ENCODE measurements at places on chromosomes 1 and 21.

DNA sequence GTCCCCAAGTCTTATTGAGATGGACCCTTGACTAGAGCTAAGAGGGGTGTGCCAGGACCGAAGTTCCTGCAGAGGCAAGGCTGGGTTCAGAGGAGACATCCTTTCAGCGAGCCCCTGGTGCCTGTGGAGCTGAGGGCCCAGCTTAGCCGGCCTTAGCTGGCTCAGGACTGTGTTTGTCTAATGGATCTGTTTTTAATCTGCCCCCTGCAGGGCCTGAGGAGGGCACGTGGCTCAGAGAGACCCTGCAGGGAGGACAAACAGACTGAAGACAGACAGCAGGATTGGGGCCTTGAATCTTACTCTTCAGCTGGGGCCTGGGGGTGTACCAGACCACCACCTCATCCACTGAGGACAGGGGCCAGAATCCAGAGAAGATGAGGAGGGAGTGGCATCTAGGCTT lies 1.6 kb downstream of the CRABP2 start:
- no peak for DNase-seq

DNA sequence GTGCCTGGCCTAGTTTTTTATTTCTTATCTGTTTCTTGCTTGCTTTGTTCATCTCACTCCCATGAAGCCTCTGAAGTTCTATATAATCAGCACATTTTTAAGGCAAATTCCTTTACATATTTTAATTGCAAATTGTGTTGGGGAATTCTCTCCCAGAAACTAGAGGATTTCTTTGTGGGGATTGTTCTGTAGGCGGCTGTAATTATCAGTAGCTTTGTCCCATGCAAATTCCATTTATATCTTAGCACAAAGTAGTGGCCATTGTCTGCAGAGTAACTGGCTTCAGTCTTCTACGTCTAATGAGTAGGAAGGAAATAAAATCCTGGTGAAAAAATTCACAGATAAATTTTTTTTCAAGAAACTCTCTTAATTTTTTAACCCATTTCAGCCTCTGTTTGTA lies 35.7 kb downstream of the CLEC20A start:
- DNase-seq = no peak

- no peak for DNase-seq
Observed at GRCh38 chr1:37725851-37726613, 33.7 kb downstream of the CDCA8 start.

- DNase-seq = no peak
Observed at GRCh38 chr1:114021665-114022099, 42.4 kb downstream of the OLFML3 start.

DNA sequence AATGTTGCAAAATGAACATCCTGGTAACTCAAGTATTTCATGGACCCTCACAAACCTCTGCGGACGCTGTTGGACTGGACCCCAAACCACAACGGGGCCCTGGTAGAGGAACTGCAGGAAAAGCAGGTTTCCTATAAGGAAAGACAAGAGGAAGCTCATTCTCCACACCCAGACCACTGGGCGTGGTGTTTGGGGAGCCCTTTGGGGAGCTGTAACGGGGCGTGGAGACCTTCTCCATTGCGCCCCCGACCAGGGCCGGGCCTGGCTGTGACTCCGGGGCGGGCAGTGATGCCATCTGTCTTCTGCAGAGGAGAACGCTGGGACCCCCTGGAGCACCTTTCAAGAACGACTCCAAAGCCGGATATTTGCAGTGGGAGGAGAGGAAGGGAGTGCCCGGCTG lies 30.0 kb upstream of the AGPAT3 start:
- no peak for DNase-seq
